ENCODE measurements at places on chromosomes 3 and 15.

- no peak for DNase-seq
These were observed 946.2 kb upstream of the CFAP20DC start for GRCh38 chr3:59996056-59996455.

DNA sequence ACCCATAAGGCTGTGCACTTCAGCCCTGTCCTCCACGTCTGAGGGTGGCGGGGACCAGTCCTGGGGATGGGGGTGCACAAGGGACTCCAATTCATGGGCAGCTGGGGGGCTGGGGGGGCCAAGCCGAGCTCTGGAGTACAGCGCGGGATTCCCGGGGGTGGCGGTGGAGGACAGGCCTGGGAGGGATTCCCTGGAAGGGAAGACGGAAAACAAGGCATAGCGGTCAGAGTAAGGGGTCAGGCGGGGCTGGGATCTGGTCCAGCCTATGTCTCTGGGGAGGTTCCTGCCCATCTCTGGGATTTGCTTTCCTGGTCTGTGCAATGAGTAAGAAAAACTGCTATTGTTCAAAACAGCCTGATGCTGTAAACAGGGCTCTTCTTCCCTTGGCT is 8.1 kb upstream of the IGDCC3 start:
- DNase-seq, result no peak

- no peak for DNase-seq
These were observed at the start of gene FGF7 for GRCh38 chr15:49423021-49423420. Gene FGF7 (plus strand): TSS chr15:49423242. CDS start chr15:49424298, 1,056 bp downstream.

DNA sequence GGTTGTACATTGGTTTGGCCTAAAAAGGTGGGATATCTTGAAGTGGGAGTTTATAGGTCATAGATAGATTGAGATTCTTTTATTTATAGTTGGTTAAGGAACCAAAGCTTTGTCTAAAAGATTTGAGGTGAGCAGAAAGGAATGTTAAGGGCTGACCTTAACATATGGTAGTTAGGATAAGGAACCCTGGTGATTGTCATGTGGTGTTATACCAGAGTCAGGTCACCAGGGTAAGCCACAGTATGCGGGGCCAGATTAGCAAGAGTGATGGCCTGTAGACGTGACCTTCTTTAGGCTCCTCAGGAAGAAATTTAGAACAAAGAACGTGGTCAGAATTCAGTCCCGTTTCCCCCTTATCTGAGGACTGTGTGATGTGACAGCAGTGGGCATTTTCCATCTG is 249.2 kb downstream of the GABRG3 start:
- DNase-seq, result no peak

- DNase-seq, result no peak
These were observed 21.9 kb upstream of the P2RY13 start for GRCh38 chr3:151351219-151351618.

- no peak for DNase-seq
These were observed 240.0 kb downstream of the MBNL1 start for GRCh38 chr3:152508705-152509104.

GRCh38 chr3:10999221-11000107 is 6.9 kb downstream of the SLC6A1 start:
- DNase-seq, result no peak

DNA sequence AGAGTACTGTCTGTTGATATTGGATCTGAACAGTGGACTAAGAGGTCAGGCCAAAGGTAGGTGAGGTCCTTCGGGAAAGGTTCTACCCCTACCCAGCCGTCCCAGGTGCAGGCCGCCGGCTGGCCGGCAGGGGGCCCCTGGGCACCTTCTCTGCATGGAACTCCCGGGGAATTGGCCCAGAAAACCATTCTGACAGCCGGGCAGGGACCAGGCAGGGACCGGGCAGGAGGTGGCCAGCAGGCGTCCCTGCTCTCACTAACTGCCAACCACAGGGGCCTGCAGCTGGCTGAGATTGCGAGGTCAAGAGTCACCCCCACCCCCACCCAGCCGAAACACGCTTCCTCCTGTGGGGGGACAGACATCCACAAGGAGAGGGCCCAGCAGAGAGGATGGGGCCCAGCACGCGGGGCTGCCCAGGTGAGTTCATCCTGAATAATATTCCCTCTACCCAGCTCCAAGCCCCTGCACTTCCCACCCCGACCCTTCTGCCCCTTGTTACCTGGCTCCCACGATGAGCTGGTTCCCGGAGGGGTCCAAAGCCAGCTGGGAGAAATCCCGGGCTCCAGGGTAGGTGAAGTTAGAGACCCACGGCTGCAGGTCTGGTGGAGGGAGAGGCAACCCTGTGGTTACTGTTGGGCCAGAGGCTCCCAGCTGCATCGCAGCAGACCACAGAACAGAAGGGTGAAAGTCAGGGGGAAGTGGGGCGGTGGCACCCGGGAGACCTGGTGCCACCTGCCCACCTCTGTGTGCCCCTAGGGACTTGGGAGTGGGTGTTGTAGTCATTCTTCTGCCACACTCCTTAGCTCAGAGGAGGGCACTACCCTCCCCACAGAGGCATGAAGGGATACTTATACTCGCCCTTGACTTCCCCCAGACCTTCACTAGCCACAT is 84.4 kb downstream of the SEMA5B start:
- DNase-seq, result peak; percentile 70

GRCh38 chr15:71891026-71891425 is 80.7 kb downstream of the NR2E3 start:
- DNase-seq, result no peak

DNA sequence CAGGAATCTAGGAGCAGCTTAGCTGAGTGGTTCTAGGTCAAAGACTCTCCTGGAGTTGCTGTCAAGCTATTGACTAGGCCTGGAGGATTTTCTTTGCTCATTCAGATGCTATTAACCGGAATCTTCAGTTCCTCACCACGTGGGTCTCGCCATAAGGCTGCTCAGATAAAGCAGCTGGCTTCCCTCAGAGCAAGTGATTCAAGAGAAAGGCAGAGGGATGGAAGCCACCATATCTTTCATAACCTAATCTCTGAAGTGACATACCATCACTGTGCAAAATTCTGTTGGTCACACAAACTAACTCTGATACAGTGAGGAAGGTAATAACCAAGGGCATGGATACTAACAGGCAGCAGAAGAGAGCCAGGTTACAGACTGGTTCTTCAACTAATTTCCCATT is 72.7 kb upstream of the FLNB start:
- no peak for DNase-seq

DNA sequence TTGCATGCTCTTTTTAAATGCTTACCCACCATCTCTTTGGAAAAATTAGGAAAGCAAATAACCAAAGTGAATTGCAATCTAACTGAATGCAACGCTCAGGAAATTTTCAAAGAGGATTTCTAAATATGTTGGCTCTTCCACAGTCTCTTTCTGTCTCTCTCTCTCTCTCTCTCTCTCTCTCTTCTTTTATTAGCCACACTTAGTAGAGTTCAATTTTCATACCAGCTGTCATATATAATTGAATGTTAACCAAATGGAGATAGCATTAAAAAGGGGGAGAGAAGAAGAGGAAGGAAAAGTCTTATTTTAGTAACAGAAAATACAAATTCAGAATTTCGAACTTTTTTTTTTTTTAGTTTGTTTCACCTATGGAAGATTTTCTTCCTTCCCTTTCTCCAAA is 235.9 kb upstream of the GBE1 start:
- DNase-seq, result no peak

DNA sequence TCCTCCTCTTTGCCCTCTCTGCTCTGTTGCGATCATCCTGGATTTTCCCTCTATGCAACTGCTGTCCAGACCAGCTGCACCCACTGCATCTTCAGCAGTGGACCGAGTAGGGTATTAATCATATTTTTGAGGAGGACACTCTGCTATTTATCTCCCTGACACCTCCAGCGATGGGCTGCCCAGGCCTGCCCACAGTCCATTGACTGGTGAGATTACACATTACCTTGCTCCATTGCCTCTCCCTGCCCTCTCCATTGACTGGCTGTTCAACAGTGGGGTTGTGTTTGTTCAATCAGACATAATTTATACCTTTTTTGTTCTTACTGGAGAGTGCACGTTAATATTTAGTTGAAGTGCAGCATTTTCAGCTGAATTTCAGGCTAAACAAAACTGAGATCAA is 559.3 kb upstream of the ARRDC4 start:
- DNase-seq, result peak; percentile 35

DNA sequence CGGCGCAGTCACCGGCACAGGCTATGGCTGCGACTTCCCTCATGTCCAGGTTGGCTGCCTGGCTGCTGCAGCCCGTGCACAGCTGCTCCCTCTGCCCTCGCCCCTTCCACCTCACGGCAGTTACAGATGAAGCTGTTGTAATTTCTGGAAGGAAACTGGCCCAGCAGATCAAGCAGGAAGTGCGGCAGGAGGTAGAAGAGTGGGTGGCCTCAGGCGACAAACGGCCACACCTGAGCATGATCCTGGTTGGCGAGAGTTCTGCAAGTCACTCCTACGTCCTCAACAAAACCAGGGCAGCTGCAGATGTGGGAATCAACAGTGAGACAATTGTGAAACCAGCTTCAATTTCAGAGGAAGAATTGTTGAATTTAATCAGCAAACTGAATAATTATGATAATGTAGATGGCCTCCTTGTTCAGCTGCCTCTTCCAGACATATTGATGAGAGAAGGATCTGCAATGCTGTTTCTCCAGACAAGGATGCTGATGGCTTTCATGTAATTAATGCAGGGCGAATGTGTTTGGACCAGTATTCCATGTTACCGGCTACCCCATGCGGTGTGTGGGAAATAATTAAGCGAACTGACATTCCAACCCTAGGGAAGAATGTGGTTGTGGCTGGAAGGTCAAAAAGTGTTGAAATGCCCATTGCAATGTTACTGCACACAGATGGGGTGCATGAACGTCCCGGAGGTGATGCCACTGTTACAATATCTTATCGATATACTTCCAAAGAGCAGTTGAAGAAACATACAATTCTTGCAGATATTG is 13.2 kb upstream of the GNB4 start:
- DNase-seq, result peak; percentile 60

DNA sequence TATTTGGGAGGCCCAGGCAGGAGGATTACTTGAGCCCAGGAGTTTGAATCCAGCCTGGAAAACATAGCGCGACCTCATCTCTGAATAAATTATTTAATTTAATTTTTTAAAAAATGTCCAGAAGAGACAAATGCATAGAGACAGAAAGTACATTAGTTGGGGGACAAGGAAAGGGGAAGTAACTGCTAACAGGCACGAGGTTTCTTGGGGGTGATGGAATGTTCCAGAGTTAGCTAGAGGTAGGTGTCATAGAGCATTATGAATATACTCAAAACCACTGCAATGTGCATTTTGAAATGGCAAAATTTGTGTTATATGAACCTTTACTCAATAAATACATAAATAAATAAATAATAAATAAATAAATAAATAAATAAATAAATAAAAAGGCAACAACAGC is 31.7 kb upstream of the CYP11A1 start:
- DNase-seq, result no peak

- DNase-seq, result no peak
These were observed 19.5 kb upstream of the ZBTB38 start for GRCh38 chr3:141348837-141349236.
